Activated CD4-positive, alpha-beta memory T cell treated with anti-CD3 and anti-CD28 coated beads, Interleukin-2, amount 10 ng/mL, durations not matched to agents 7 days and 5 days (primary cell): ENCODE measurements at places on chromosomes 5 and 9. TPM values are rescaled to one million over a fixed set of nuclear protein-coding genes. Genes with fewer than 3 reads are reported as not detected.

GRCh38 chr9:98075332-98075805, 18.8 kb downstream of the NANS start:
- peak; percentile 25 for DNase-seq

DNA sequence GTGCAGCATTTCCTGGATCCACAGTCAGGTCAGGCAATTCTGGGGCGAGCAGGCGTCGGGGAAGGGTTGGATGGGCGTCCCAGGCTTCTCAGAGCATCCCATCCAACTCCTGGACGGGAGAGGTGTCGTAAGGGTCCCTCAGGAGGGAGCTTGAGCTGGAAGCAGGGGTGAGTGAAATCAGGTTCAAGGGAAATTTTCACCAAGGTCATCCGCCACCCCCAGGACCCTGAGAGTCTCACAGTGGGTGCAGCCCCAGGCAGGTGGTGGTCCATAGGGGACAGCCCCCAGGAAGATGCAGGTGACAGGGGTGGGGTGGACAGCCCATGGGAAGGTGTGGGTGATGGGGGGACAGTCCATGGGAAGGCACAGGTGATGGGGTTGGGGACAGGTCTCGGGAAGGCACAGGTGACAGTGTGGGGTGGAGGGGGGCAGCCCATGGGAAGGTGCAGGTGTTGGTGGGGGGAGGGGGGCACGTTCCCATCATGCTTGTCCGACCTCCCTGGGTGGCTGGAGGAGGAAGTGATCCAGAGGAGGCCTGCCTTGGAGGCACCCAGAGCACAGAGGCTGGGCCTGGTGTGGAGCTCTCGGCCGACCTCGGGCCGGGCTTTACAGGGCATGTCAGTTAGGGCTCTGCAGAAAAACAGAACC, 48.9 kb downstream of the AHRR start:
- peak; percentile 14 for DNase-seq

DNA sequence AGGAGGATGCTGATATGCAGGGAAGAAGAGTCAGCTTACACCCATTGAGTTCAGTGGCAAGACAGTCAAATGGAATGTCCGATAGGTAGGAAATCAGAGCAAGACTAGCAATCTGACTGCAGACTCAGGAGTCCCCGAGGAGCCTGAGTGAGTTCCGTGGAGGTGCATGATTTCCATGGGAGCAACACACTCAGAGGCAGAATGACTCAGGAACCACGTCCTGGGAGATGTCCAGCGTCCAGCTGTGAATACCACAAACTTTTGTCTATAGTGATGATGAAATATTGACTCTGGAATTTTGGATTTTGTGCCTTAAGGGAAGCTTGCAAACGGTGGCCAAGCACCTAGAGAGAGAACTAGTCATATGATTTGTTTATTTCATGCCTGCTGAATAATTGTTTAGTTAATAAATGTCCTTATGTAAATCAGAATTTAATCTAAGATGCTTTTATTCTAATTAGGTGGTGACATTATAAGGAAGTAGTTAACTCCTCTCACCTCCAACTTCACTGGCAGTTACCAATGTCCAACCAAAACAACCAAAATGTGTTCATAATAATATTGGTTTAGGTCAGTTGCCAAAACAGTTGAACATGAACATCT, 100.4 kb downstream of the PDE4D start:
- DNase-seq = no peak

DNA sequence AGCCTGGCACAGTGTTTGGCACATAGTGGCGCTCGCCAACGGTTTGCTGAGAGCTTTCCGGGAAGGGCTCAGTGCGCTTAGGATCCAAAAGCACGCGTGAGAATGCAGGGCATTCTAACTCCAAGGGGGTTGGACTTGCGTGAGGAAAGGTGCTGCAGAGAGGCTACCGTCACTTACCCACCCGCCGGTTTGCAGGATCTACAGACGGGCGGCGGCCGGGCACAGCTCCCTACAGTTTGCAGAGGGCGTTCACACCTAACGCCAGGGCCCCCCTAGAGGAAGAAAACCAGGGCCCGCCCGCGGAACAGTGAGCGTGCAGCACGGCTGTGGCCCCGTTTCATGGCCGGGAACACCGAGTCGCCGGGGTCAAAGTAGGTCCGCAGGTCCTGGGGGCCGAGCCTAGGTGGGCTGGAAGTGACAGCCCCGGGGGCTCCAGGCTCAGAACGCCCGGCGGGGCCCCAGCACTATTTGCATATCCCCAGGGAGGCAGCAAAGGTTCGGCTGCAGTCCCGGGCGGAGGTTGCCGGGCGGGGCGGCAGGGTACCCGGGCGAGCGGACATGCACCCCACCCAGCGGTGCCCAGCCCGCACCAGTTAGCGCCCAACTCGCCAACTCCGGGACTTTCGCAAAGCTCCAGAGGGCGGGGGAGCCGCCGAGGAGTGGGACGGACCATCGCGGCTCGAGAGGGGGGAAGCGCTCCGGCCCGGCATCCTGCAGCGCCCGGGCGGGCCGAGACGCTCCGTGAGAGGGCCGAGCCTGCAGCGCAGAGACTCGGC, 526 bp upstream of the GALNT10 start:
- DNase-seq = peak; percentile 85

DNA sequence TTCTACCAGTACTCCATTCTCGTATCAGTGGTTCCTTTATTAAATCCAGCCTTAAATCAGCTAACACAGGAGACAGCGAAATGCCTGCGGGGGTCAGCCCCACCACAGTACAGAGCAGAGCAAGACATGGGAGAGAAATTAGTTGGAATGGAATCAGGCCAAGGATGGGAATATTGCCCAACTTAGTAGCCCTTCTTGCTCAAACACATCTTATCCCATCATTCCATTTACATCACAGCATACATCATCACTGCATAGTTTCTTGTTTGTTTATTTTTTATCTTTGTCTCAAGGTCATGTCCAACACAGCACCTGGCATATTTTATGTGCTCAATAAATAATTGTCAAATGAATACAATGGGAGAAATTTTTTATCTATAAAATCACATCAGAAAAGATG, 34.3 kb upstream of the DAB2 start:
- no peak for DNase-seq

- DNase-seq = no peak
Measured at GRCh38 chr5:52692039-52692438, 95.7 kb upstream of the ITGA1 start.

DNA sequence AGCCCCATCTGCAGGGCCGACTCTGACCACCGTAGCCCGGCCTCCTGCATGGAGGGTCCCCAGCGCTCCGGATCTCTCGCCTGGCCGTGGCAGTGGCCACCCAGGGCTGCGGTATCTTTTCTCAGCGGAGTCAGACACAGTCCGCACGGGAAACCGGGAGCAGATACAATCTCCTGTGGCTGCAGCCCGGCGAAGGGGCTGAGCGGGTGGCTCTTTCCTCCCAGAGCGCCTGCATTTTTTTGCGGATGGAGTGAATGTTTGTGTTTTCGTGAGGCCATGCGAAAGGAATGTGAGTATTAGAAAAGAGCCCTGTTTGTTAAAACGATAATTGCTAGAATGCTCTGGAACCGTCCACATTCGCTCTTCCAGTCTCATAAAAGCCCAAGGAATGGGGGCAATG, 53.4 kb upstream of the PTCH1 start:
- no peak for DNase-seq

GRCh38 chr9:137670391-137671195, 51.8 kb downstream of the EHMT1 start:
- DNase-seq = no peak

GRCh38 chr9:117596678-117597077, 107.5 kb upstream of the TLR4 start:
- no peak for DNase-seq

The NME5 gene
- total RNA-seq = not detected

The GABBR2 gene
- not detected for total RNA-seq

The CCDC112 gene
- total RNA-seq = 2.0 TPM

The SOX30 gene
- 0.18 TPM for total RNA-seq

The ANKRD18B gene
- 1.1 TPM for total RNA-seq
